Kidney capillary endothelial cell (primary cell): ENCODE measurements at places on chromosomes 2 and 18.

DNA sequence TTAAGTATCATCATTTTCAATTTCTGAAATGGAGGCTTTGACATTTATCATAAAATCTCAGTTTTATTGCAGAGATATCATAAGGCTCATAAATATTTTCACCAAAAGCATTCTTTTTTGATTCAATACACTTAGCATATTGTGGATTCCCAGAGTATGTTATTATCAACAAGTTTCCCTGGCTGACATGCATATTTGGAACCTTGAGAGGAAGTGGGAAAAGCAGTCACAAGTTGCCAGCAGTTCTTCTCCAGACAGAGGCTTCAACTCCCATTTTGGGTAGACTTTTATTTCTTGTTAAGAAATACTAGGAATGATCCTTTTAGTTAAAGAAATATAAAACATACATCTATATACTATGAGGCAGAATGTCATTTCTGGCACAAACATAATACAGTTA, 236.5 kb downstream of the ASXL3 start:
- DNase-seq = no peak

GRCh38 chr2:240992572-240993291, 5.7 kb upstream of the SNED1 start:
- DNase-seq = no peak

DNA sequence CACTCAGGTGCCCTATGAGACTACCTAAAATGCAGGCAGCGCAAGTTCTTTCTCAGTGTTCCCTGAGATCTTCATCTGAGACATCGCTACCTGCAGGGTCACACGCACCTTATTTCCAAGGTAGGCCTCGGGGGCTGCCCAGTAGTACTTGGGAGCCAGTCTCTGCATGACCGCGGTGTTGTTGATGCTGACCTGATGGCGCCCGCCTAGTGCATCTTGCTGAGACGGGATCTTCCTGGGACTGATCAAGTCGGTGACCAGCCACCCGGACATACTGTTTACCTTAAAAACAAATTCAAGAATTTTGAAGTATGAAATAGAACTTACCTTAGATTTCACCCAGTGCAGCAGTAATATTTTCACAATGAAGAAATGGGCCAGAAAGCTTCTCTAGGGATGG, 80.1 kb downstream of the LAMA1 start:
- DNase-seq = no peak

GRCh38 chr2:159187106-159187505, 99.4 kb downstream of the WDSUB1 start:
- DNase-seq = no peak

GRCh38 chr2:144234542-144234871, 285.4 kb downstream of the ZEB2 start:
- no peak for DNase-seq

GRCh38 chr2:54569745-54570301, 113.7 kb downstream of the SPTBN1 start:
- DNase-seq = no peak

GRCh38 chr2:1802046-1802445, 57.7 kb upstream of the PXDN start:
- DNase-seq = no peak
